ENCODE measurements at places on chromosomes 5 and 9.

GRCh38 chr5:90602681-90603080, 44.1 kb downstream of the ADGRV1 start:
- DNase-seq = no peak

DNA sequence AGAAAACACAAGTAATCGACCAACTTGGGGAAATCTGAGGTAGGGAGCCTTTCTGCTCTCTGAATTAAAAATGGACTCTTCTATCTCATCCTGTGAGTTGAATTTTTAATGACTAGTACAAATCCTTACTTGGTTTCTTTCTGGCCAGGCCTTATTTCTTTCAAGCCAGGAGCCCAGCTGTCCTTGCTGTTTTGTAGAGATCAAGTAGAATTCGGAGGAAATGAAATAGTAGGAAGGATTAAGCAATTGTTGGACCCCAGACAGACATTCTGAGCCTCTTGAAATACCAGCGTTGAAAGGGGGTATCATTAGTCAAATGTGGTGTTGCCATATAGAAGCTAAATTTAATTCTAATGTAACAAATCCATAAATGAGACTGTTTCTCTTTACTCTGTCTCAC, 53.7 kb upstream of the SMIM15 start:
- peak; percentile 29 for DNase-seq

GRCh38 chr5:146548781-146549449, 32.9 kb upstream of the GPR151 start:
- DNase-seq = no peak

GRCh38 chr5:102528600-102528999, 29.8 kb upstream of the SLCO6A1 start:
- DNase-seq = peak; percentile 25

GRCh38 chr5:118789366-118789765, 199.0 kb downstream of the DTWD2 start:
- no peak for DNase-seq

- DNase-seq = no peak
Measured at GRCh38 chr9:90064248-90064647, 459.4 kb downstream of the GADD45G start.

GRCh38 chr5:139872052-139872766, 76.6 kb downstream of the PSD2 start:
- no peak for DNase-seq

- no peak for DNase-seq
Measured at GRCh38 chr5:77225531-77225930, 15.1 kb downstream of the PDE8B start.

DNA sequence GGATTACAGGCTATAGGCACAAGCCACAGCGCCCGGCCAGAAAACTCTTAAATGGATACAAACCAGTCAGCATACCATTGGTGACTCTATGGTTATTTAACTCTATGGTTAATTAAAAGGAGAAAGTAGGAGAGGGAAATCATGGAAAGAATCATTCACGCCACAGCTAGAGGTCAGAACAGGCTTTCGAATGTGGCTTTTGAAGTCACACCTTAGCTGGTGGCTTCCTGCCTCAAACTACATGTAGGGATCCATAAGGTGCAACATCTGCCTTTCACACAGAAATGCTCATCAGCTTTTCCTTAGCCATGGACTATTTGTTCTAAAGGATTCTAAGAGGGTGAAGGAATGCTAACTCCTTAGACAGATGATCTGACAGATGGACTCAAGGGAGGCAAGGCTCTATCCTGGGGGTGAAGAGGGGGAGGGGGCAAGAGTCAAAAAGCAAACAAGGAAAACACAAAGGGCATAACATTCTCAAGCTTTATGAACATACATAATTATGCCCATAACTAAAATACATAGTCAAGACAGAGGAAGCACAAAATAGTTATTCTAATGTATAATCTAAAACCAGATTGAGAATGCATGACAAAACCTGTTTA, 130.9 kb downstream of the EFNA5 start:
- DNase-seq = no peak

DNA sequence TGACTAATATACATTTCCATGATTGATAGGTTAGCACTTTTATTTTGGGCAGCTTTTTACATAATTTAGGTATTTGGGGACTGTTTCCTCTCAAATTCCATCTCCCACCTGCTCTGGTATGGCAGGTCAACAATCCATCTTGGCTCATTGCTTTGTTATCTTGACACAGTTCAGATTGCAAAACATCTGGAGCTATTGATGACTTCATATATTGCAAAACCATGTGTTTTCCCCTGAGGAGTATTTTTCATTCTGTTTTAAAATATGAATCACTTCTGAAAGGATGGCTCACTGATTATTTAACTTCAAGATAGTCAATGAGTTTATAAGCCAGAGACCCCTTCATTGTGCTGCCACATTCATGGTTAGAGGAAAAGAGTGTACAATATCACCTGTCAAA, 1206.0 kb upstream of the C9orf72 start:
- DNase-seq = peak; percentile 44

GRCh38 chr5:10563110-10563944, 543 bp upstream of the ANKRD33B start:
- DNase-seq = peak; percentile 44
